Activated CD8-positive, alpha-beta memory T cell treated with anti-CD3 and anti-CD28 coated beads for 48 hours (primary cell): ENCODE measurements at places on chromosomes 3 and 15.

- no peak for DNase-seq
Observed at GRCh38 chr15:51759557-51760070, 8.2 kb downstream of the TMOD2 start.

DNA sequence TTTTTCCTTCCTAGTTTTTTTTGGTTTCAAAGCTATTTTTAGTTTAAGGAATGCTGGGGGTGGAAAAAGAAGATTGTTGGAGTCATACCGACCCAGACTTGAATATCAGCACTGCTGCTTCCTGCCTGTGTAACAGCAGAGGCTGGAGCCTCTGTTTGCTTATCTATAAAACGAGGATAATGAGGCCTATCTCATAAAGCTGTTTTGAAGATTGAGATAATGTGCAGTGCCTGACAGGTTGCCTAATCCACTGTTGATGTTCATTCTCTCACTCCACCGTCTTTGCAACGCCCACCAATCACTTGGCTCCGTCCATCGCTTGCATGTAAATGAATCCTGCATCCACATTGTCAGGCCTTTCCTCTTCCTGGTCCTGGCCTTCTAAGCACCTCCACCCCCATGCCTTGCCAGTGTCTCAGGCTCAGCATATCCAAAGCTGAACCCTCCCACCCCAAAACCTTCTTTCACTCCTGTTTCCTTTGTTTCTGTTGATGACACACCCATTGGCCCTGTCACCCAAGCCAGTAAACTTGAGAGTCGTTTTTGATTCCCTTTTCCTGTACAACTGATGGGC, 94.9 kb downstream of the MEX3B start:
- no peak for DNase-seq

GRCh38 chr3:29245441-29245840, 35.4 kb upstream of the RBMS3 start:
- no peak for DNase-seq

DNA sequence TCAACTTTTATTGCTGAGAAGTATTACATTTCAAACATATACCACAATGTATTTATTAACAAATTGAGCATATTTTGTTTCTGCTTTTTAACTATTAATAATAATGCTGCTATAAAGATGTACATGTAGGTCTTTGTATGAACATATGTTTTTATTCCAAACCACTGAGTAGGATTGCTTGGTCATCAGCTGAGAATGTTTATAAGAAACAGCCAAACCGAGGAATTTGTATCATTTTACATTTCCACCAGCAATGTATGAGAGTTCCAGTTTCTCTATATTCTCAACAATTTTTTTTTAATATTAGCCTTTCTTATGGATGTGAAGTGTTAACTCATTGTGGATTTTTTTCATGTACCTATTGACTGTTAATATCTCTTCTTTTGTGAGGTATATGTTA, 119.5 kb upstream of the MDFIC2 start:
- DNase-seq: no peak

- DNase-seq: no peak
Observed at GRCh38 chr3:188037965-188038581, 115.9 kb upstream of the LPP start.

DNA sequence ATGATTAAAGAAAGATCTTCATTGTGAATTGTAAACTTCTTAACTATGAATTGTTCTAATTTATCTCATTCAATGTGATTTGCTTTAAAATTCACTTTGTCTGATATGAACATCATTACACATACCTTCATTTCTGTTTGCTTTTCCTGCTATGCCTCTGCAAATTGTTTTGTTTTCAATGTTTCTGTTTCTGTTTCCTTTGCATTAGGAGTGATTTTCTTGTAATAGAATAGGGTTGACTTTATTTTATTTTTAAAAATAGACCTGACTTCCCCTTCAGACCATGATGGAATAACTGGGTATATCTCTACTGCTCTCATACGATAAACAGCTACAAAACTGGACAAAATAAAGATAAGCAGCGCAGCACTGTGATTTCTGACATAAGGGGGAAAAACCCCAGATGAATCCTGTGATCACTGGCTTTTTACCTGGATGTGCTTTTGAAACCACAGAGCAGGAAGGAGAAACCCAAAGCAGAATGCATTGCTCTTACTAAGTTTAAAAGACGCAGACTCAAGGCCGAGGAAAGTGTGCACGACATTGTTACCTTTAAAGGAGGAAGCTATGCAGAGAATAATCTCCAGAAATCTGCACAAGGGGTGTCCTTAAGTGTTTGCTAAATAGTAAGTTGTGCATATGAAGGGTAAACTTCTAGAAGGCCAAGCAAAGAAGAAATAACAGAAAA, 420.2 kb downstream of the TBC1D5 start:
- no peak for DNase-seq

DNA sequence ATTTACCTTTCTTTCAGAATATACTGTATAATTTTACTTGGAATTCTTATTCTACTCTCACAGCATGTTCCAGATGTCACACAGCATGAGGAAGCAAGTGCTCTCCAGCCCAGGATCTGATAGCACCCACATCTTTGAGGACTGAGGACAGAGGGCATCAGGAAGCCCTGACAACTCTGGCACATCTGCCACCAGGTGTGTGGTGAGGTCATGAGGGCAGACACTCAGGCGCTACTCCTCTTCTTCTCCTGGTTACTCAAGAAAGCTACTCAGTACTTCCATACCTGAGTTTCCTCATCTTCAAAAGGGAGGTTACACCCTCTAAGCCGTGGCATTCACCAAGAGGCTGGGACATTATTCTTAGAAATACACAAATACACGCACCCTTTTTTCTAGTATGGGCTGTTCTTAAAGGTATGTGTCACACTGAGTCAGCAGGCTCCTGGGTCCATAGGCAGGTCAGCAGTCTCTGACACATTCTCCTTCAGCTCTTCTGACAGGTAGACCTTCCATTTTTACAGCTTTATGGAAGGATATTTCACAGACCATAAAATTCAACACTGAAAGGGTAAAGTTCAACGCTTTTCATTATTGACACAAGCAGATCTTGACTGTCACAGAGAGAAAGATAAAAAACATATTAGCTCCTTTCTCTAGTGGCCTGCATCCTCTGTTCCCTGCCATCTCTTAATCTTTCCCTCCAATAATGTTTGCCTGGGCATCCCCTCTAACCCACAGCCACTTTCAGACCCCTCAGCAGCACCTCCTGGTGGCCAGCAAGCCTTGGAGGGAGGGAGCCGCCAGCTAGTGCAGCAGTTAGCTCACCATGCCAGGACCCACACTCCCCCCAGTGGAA, 103.2 kb upstream of the TJP1 start:
- DNase-seq: no peak

DNA sequence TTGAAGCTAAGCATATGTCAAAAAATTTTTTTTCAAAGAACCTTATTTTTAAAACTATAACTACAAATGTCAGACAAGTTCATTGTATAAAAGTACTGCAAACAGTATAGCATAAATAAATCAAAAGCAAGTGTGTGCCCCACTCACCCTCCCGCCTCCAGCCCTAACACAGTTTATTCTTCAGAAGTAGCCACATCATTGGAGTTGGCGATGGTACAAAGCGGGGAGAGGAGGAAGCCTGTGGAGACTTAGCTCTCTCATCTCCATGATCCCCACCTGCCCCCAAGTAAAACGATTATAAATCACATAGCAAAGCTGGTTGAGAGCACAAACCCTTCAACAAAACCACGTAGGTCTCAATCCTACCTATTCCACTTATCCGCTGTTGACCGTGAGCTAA, 33.6 kb downstream of the FOXP1 start:
- DNase-seq: no peak

- DNase-seq: no peak
Observed at GRCh38 chr3:2098398-2099027, at the start of gene CNTN4. Gene CNTN4 (plus strand): TSS chr3:2098866.

DNA sequence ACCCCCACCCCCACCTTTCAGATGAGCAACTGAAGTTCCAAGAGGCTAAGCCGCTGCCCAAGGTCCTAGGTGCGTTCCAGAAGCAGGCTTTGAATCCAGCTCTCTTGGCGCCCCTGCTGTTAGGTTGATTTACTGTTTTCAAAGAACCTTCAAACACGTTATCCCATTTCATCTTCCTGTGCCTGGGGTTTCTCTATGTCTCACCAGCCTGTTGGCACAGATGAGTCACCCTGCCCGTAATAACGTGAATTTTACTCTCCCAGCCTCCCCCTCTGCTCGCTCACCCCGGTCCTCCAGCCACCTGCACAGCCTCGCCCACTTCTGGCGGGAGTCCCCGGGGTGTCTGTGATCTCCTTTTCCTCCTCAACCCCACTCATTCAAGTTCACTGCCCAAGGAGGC, 13.0 kb upstream of the TSEN2 start:
- peak; percentile 36 for DNase-seq

- DNase-seq: no peak
Observed at GRCh38 chr3:153889905-153890334, 231.3 kb upstream of the ARHGEF26 start.

DNA sequence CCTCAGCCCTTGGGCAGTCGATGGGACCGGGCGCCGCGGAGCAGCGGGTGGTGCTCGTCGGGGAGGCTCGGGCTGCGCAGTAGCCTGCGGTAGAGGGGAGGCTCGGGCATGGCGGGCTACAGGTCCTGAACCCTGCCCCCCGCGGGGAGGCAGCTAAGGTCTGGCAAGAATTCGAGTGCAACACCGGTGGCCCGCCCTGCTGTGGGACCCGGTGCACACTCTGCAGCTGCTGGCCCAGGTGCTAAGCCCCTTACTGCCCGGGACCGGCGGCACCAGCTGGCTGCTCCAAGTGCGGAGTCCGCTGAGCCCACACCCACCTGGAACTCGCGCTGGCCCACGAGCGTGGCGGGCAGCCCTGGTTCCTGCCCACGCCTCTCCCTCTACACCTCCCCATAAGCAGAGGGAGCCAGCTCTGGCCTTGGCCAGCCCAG, 377.7 kb upstream of the RBMS3 start:
- DNase-seq: no peak

DNA sequence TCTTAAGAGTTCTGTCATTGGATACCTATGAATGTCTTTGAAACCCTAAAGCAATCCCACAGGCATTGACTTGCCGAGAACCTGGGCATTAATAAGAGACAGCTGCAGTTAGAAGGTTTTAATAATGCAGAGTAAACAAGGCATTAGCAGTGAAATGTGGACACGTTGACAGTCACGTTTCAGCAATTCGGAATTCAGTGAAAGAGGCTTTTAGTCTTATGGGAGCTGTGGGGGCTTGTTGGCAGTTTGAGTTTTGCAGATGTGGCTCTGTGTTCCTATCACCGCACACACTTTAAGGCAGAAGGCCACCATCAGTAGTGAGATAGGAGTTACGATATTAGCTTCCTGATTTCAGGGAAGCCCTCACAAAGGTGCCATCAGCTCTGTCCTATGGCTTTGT, 145.2 kb upstream of the NUDT16 start:
- DNase-seq: no peak

GRCh38 chr3:30440147-30440604, 166.2 kb upstream of the TGFBR2 start:
- no peak for DNase-seq

- no peak for DNase-seq
Observed at GRCh38 chr3:166270429-166270828, 433.2 kb upstream of the BCHE start.

GRCh38 chr3:160009525-160009924, 20.9 kb downstream of the IL12A start:
- DNase-seq: no peak

DNA sequence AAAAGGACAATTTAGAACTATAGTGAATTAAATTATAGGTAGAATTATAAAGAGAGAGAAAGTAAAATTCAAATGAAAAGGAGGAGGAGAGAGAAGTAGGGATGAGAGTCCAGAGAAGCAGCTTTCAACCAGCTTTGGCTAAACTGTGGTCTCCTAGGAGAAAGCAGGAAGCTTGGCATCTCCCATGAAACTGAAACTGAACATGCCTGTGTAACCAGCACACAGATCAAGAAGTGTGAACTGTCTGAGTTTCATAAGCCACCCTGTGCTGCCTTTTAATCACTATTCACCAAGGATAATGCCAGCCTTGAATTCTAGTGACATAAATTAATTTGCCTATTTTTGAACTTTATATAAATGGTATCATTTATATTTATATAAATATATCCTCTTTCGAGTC, 128.5 kb downstream of the MYRIP start:
- DNase-seq: no peak

DNA sequence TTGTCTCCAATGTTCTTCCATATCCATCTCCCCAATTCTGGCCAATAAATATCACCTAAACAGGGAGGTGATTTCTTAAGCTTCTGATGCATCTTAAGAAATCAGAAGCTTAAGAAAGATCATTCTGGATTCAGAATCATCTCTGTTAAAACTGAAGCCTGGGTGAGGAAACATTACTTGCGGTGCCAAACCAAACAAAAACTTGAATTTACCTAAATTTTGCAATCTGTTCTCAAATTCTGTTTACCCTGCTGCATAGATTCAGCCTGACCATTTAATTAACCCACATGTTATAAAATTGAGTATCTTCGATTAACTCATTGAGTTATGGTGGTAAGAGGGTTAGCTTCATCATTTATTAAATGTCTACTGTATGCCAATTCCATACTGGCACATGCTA, 204.4 kb upstream of the ZNF385D start:
- no peak for DNase-seq

- DNase-seq: no peak
Observed at GRCh38 chr3:105878061-105878460, 9.2 kb upstream of the CBLB start.

DNA sequence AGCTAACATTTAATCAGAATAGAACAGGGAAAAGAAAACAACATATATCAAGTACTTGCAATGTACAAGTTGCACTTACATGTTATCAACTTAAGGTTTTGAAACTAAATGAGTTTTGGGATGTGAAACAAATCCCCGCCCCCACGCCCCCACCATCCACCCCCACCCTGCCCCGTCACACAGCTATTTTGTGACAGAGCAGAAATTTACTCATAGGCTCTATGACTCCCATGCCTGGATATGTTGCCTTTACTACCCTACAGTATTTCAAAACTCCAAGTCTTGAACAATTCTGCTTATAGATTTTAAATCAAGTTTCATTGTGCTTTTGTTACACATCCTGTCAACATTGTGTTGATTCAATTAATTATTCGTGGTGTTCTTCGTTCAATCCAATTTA, 18.1 kb upstream of the IL1RAP start:
- DNase-seq: no peak

GRCh38 chr3:31252216-31253185, 280.2 kb upstream of the STT3B start:
- DNase-seq: no peak

GRCh38 chr3:129277829-129278271, 820 bp upstream of the HMCES start:
- no peak for DNase-seq

DNA sequence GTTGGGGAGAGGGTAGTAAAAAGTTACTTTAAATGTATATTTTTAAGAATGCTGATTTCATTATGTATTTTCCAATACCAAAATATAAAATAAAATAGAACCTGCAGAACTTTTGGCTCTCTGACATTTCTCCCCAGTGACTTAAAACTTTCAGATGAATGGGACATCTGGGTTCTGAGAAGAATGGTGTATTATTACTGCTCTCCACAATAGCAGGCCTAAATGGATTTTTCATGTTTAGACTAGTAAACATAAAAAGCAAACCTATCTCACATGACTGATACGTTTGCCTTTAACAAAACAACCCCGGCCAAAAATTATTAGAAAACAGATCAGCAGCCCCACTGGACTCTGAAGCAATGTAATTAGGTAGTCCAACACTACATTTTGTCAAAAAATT, 73.8 kb downstream of the FHIT start:
- no peak for DNase-seq

- DNase-seq: no peak
Observed at GRCh38 chr3:75782506-75782905, 2.8 kb downstream of the ZNF717 start.

GRCh38 chr3:45981346-45982074, 14.1 kb downstream of the FYCO1 start:
- DNase-seq: no peak

- DNase-seq: no peak
Observed at GRCh38 chr3:120767106-120767505, 24.6 kb downstream of the GTF2E1 start.
